ENCODE measurements at places on chromosomes 2 and 18.

- no peak for DNase-seq
These were observed 41.0 kb upstream of the ACSL3 start for GRCh38 chr2:222819722-222820333.

DNA sequence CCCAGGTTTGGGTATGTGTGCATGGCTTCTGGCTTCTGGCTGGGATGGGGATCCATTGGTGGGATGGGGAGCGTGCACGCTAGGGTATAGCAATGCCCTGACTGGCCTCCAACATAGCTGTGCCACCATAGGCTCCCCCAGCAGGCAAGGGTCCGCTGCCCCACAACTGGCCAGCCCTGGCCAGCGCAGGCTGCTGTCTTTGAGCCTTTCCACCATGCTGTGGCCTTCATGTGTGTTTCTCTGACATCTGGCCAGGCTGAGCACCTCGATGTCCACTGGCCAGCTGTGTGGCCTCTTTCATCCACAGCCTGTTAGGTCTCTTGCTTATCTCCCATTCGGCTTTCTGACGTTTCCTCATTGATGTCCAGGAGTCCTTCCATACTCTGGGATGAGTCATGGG lies 231.3 kb downstream of the NDUFA10 start:
- no peak for DNase-seq

DNA sequence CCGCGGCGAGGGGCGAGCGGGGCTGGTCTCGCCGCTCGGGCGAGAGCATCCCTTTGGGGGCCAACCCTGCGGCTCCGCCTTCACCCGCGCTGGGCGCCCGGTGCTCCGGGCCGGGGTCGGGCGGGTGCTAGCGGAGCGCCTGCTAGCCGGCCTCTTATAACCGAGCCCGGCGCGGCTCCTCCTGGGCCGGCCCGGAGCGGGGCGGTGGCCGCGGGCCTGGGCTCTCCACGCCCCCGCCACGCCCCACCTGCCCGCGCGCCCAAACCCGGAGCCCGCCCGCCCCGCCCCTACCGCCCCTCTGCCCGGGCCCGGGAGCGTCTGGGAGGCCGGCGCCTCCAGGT lies at the start of gene FOXI3:
Gene FOXI3, minus strand, starts transcription at position 129 of the 341 bp plus-strand sequence. CDS start 158 bp downstream, outside the sequence.
- DNase-seq, result no peak

- DNase-seq, result no peak
These were observed 33.9 kb upstream of the GORASP2 start for GRCh38 chr2:170895023-170895757.

- DNase-seq, result peak; percentile 78
These were observed 35.8 kb downstream of the CIB4 start for GRCh38 chr2:26605195-26605998.

DNA sequence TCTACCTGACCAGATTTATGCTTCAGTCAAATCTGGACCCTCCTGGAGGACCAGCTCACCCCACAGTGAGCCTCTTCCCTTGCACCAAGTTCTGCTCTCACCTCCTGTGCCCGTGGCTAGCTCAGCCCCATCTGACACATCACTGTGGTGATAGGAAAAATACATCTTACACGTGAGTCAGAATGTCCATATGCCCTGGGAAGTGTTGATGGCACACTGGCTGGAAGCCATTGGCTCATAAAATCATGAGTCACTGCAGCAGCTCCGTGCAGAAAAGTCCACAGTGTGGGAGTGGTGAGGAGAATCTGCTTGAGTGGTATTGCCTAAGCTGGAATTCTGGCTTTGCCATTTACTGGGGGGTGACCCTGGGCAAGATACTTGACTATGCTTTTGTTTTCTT lies 42.6 kb upstream of the RAPGEF4 start:
- DNase-seq, result no peak

Measured in iPS DF 6.9 (cell line).